ENCODE measurements at places on chromosomes 13 and 19.

GRCh38 chr19:35228177-35228930 is at the start of gene FAM187B:
Gene FAM187B, minus strand, starts transcription at chr19:35228739. Its CDS starts 59 bp downstream, at chr19:35228680.
- DNase-seq: no peak

DNA sequence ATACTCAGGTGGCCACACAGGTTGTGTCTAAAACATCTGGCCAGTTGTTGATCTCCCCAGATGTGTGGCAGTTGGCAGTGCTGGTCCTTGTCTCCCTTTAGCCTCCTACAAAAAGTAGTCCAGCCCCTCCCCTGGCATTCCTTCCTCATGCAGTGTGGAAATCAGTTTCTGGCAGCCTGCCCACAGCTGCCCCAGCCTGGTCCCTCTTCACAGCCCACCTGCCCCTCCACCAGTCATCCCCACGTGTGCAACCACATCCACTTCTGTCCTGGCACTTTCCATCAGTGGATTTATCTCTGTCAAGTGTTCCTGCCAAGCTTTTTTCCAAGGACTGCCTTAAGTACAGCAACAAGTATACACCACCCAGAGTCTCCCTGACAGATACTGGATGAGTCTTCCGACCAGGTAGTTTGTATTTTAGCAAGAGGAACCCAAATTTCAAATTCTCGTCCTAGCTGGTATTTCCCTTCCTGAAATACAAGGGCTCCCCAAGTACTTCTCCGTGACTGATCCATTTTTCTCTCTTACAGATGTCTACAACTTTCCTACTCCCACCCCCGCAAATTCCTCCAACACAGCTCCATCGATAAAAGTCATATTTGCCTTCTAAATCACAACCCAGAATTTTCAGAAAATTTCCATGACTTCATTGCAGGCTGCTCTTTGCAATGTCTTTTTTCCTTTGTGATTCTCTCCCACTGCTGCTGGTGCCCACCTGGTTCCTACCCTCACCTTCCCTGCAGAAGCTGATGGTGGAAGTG is 313.5 kb downstream of the FOXO1 start:
- DNase-seq: no peak

GRCh38 chr13:32142956-32143375 is 111.4 kb downstream of the FRY start:
- no peak for DNase-seq

DNA sequence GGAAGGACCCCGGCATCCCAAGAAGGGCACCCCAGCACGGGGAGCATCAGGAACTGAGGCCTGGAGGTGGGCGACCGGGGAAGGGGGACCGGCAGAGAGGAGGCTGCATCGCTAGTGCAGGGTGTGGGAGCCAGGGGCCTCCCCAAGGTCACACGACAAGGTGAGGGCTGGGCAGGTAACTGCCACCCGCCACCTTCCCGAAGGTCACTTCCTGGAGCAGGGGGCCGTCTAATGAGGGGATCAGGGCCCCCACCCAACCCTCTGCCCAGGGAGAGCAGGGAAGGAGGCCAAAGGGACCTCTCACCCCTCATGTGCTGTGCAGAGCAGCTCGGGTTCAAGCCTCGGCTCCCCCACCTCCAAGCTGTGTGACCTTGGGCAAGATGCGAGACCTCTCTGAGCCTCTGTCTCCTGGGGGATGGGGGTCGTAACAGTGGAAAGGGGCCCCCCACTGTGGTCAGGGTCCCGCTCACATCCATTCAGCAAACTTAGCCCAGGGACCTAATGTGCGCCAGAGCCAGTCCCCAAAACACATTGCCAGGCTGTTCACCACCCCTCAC is 6.0 kb downstream of the ZBTB7A start:
- no peak for DNase-seq

GRCh38 chr13:105165449-105166125 is 1369.9 kb downstream of the EFNB2 start:
- DNase-seq: no peak

DNA sequence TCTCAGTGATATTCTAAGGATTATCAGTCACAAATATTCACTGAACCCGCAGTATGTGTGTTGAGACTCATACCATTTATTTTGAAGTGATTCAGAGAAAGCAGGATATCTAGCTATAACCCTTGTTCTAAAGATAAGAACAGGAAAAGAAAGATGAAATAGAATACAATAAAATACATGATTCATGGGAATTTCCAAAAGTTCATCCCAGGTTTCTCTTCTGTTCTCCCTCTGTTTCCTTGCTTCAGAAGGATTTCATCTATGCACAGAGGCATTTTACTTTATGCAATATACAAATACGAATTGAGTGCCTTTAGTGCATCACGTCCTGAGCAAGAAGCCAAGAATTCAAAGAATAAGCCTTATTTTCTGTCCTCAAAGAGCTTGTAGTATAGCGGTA is 274.4 kb upstream of the GPC6 start:
- DNase-seq: no peak

GRCh38 chr19:49749771-49750170 is 13.3 kb downstream of the TSKS start:
- DNase-seq: no peak

DNA sequence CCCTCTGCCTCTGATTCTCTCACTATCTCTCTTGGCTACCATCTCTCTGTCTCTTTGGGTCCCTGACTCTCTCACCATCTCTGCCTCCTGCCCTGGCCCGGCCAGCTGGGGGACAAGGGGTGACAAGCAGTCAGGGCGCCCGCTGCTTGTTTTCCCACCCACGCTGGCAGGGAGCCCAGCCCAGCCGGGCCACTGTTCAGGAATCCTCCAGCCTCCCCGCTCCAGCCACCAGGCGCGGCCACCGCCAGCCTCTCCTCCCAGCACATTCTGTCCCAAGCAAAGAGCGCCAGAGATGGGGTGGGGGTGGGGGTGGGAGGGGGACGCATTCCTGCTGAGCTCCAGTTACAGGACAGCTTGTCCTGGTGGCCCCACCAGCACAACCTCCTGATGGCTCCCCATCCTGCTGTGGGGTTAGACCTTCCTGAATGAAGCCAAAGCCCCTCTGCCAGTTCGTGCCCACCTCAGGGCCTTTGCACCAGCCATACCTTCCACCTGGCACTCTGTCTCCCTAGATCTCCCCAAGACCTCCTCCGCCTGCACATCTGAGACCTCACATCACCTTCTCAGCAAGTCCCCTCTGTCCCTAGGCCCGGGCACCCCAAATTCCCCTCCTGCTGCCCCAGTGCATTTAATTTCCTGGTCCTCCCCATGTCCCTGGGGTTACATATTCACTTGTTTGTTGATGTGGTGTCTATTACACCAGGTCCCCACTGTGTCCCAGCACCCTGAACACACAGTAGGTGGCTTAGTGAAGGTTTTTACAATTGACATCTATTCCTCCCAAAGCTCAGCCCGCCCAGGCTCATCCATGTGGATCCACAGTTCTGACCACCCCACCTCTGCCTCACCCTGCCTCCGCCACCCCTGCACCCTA is 12.5 kb downstream of the ARRDC2 start:
- no peak for DNase-seq

- DNase-seq: no peak
These were observed 439.4 kb upstream of the KLF12 start for GRCh38 chr13:74573654-74574053.

GRCh38 chr19:18495204-18495911 is 26.5 kb downstream of the ELL start:
- DNase-seq: no peak

GRCh38 chr13:39023316-39023715 is 14.6 kb downstream of the PROSER1 start:
- DNase-seq: no peak

GRCh38 chr13:80083853-80084676 is 256.9 kb downstream of the SPRY2 start:
- no peak for DNase-seq

GRCh38 chr13:99124794-99125316 is 75.8 kb upstream of the UBAC2 start:
- DNase-seq: peak; percentile 73

DNA sequence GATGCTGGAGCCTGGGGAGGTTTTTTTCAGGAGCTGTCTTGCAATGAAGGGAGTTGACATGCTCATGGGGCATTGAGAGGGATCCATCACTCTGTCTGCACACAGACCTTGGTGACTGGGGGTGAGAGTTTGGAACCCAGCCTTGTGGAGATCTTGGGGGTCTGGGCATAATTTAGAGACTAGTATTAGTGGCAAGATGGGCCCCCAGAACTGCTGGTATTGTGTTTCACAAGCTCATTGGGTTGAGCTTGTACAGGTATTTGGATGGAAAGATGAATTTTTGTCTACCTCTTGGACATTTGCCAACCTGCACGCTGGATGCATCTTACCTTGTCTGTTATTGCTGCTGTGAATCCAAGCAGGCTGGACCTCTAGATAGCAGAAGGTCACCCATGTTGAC is at the start of gene OR2Z1:
Gene OR2Z1, plus strand, starts transcription at position 301 of the 400 bp plus-strand sequence. CDS start 9,395 bp downstream, outside the sequence.
- DNase-seq: no peak

DNA sequence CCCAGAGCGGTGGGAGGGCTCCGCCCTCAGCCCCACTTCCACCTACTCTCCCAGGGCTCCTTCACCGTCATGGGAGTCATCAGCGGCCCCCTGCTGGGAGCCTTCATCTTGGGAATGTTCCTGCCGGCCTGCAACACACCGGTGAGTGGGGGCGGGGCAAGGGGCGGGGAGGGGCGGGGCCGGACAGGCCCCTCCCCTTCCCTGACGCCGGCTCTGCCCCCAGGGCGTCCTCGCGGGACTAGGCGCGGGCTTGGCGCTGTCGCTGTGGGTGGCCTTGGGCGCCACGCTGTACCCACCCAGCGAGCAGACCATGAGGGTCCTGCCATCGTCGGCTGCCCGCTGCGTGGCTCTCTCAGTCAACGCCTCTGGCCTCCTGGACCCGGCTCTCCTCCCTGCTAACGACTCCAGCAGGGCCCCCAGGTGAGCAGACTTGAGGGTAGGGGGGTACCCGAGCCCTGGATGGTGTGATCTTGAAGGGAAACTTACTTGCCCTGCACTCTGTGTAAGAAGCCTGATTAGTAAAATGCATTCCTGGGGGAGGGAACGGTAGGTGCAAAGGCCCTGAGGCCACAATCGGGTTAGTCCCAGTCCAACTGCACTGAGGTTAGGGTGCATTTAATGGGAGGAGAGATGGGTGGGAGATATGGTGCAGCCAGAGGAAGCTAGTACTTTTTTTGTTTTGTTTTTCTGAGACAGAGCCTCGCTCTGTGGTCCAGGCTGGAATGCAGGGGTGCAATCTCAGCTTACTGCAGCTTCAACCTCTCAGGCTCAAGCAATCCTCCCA is 12.1 kb downstream of the SLC5A5 start:
- no peak for DNase-seq

DNA sequence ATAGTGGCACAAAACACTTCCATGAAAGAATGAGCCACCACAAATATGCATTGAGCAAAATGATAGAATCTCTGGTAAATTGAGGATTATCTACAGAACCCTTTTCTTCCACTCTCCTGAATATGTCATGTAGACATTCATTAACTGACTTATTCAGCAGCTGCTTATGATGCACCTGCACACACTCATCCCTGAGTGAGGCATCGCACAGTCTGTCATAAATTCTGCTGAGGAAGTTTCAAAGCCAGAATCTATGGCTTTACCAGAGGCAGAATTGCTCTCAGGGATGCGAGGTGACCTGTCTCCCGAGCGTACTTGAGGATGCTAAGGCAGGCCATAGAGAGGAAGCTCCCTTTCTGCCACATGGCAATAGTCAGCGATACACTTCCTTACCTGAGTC is 1090.2 kb downstream of the UQCRFS1 start:
- no peak for DNase-seq
